Naive thymus-derived CD4-positive, alpha-beta T cell (primary cell): ENCODE measurements at places on chromosomes 2 and 18. TPM values are rescaled to one million over a fixed set of nuclear protein-coding genes. Genes with fewer than 3 reads are reported as not detected.

The MOCOS gene
- total RNA-seq = not detected

The IL36A gene
- total RNA-seq = 0.44 TPM

The IL1A gene
- total RNA-seq = 1.6 TPM

- no peaks in the 10 kb centered on the region for H3K4me1 ChIP-seq
- no peaks in the 10 kb centered on the region for H3K27me3 ChIP-seq
- H3K4me3 ChIP-seq = no peak overlapping the region
- no peak overlapping the region for H3K27ac ChIP-seq
- no peak for DNase-seq
These were observed 90.0 kb downstream of the CDH2 start for GRCh38 chr18:28086670-28087552.

DNA sequence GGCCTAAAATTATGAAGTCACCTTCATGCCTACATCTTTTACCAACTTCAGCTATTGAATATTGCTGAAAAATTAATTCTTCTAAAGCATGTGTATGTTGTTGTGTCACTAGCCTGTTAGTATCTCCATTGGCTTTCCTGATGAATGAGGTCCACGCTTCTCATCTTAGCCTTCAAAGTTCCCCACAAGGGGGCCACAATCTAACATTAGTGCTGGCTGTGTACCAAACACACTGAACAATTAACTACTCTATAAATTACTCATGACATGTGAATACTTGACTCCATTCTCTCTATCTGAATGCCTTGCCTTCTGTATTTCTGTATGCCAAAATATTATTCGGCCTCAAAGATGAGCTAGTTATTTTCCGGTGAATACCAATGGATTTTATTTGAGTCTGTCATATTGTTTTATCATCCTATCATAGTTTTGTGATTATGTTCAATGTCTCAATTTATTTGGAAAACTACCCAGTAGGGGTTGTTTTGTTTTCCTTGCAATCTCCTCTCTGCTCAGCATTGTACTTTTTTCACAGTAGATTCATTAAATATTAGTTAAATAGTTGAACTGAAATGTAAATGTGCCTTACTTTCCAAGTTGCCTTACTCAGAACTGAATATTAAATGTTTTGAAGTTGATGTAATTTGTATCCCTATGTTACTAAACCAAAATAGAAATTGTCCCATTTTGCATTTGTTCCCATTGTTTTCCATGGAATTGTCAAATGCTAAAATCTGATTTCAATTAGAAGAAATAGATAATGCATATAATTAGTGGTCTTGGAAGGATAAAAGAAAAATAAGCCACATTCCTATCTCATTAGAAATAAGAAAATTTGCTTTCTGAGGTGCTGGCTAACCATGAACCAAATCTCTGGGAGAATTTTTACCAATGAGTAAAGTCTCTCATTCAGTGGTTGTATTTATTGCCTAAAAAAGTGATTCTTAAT lies 208.4 kb upstream of the COL3A1 start:
- no peaks in the 10 kb centered on the region for H3K4me1 ChIP-seq
- no peak overlapping the region for H3K27ac ChIP-seq
- H3K36me3 ChIP-seq = no peaks in the 10 kb centered on the region
- no peaks in the 10 kb centered on the region for H3K27me3 ChIP-seq
- H3K4me3 ChIP-seq = no peak overlapping the region

- no peak for DNase-seq
- H3K36me3 ChIP-seq = no peaks in the 10 kb centered on the region
- no peaks in the 10 kb centered on the region for H3K27me3 ChIP-seq
These were observed 99.7 kb upstream of the SMAD7 start for GRCh38 chr18:49050452-49050851.
